ENCODE measurements at places on chromosomes 11 and 22.

DNA sequence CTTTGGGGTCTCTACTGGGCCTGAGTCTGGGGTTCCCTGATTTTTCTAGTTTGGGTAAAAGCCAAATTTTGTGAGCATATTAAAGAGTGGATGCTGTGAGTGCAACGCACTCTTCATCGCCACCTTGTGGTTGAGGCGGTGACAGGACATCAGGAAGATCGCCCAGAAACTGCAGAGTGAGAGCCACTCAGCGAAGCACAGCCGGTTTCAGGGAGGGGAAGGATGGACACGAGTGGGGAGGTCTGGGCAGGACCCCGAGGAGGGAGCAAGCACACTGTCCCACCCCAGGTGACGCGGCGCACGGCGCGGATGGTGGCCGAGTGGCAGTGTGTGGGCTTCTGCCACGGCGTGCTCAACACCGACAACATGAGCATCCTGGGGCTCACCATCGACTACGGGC, 9.1 kb downstream of the SELENOO start:
- no peak for DNase-seq

- no peak for DNase-seq
Measured at GRCh38 chr11:105361651-105362050, 222.1 kb upstream of the CARD18 start.

DNA sequence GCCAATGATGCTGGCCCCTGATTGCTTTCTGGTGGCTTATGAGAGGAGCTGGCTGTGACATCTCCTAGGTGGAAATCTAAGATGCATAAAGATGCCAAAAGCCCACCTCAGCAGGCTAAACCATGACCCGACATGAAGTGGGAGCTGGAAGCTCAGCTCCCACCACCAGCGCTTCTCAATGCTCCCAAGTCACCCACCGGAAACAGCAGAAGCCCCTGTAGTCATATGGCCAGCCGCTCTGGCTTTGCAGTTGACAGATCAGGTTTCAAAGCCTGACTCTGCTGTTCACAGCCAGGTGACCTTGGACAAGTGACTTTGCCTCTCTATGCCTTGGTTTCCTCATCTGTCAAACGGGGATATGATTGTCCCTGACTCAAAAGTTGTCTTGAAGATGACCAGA, 29.1 kb upstream of the ANO1 start:
- no peak for DNase-seq

GRCh38 chr22:30869667-30870395, 98.7 kb downstream of the MORC2 start:
- DNase-seq, result no peak

DNA sequence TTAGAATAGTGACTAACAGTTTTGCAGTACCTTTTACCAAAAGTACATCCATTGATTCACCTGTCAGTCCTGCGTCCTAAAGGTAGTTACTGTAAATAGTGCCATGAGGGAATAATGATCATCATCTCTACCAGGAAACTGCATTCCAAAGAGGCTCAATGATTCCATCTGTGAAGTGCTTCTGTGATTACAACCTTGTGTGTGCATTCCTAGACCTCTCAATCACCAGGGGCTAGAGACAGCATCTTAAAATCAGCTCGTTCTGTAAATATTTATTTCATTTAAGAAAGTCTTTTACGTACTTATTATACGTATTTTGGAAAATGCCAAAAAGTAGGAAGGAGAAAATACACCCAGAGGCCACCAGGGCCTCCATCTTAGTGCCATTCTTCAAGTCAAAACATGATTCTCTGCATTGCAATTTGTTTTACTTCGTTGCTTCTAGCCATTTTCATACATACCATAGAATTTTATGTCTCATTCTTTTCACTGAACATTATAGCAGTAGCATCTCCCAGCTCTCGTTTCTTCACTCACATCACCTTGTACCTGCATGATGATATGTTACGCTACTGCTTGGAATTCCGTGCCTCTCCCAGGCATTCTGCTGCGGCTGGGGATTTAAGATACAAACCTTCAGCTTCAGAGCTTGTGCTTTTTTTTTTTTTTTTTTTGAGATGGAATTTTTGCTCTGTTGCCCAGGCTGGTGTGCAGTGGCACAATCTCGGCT, 117.0 kb downstream of the SEZ6L start:
- DNase-seq, result no peak

- DNase-seq, result peak; percentile 89
Measured at GRCh38 chr11:88555018-88555828, 217.7 kb upstream of the CTSC start.

DNA sequence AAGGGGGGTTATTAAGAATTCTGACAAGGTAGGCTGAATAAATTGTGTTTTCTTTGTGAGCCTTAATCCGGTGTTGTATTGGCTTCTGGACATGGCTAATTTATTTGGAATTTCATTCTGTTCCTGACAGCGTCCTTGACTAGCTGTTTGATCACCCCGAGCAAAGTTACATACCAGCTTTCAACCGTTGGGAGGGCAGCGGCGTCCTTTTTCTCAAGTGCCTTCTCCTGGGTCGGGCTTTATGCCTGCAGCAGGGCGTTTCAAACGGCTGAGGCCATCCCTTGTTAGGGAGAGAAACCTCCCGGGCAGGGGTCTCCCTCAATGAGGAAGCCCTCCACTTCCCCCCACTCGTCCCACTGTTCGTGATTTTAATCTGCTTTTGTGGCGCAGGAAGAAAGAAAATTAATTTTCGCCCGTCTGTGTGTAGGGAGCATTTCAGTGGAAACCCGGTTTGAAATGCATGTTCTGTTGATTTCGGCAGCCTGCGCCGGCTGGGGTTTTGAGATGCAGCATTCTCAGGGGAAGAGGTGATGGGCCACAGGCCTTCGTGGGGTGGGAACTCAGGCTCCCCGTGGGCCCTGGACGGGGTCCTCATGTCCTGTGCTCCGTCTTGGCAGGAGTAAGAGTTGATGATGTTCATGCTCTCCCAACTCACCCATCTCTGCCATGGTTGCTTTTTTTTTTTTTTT, 2.9 kb upstream of the SMIM38 start:
- no peak for DNase-seq

GRCh38 chr22:20435436-20436306, 2.0 kb downstream of the SCARF2 start:
- no peak for DNase-seq

GRCh38 chr22:44314425-44315067, 1.8 kb upstream of the SHISAL1 start:
- no peak for DNase-seq

DNA sequence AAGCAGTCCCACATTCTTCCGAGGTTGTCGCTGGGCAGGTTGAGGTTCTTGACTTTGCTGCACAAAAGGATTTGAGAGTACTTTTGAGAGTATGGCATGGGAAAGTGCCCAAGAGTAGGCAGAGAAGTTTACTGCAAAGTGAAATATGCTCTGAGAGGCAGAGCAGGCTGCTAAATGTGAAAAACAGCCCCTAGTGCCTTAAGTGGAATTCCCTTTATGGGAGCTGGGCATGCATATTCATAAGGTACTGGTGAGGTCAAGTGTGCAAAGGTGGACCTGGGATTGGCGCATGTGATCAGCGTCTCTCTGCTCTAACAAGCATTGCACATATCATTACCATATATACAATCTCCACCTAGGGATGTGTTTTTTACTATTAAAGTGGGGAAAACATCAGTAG, 12.0 kb upstream of the APOL4 start:
- DNase-seq, result no peak

GRCh38 chr11:46697723-46698122, 2.7 kb downstream of the ARHGAP1 start:
- no peak for DNase-seq

DNA sequence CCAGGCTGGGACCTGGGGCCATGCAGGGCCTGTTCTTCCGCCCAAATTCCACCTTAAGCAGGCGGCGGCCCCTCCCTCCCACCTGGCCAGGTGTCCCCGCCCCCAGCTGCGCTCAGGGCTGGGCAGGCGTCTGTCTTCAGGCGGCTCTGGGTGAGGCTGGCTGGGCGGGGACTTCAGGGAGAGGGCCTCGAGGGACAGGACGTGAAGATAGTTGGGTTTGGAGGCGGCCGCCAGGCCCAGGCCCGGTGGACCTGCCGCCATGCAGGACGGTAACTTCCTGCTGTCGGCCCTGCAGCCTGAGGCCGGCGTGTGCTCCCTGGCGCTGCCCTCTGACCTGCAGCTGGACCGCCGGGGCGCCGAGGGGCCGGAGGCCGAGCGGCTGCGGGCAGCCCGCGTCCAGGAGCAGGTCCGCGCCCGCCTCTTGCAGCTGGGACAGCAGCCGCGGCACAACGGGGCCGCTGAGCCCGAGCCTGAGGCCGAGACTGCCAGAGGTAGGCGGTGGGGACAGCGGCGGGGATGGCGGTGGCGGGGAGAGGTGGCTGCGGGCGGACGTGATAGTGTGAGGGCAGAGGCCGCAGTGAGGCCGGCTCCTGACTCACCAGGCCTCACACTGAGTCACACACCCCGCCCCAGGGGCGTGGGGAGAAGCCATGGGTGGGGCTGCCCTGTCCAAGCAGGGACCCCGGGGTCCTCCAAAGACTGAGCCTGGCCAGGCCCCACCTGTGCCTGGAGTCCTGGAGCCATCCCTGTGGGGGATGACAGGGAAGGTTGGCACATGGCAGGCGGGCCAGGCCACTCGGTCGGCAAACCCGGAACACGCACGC, at the start of gene PKP3:
Gene PKP3, plus strand, starts transcription at position 176 of the 824 bp plus-strand sequence. Its CDS starts 84 bp downstream, at position 260.
- no peak for DNase-seq

DNA sequence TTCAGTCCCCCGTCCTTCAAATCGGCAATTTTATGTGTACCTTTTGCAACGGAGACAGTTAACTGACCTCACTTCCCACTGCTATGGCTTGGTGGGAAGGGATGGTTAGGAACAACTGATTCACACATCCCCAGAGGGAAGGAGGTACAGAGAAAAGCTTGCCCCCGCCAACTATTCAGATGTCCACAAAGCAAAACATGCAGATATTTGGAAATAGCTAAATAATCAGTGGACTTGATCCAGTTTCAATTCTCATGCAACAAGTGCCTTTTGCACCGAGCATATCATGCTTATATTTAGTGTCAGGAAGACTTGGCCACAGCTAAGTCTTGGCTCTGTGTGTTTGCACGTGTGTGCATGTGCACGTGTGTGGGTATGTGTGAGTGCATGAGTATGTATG, 144.6 kb downstream of the SNX19 start:
- DNase-seq, result no peak

DNA sequence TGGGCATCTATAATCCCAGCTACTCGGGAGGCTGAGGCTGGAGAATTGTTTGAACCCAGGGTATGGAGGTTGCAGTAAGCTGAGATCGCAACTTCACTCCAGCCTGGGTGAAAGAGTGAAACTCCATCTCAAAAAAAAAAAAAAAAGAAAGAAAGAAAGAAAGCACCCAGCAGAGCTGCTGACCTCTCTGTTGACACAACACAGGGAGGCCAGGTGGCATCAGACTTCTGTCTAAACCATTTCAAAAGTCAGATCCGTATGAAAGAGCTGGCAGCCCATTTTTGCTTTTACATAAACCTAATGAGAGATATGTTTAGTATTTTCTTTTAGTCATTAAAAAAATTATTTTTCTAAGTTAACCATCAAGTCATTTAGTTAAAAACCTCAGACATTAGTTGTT, 64.4 kb upstream of the RRM1 start:
- no peak for DNase-seq

DNA sequence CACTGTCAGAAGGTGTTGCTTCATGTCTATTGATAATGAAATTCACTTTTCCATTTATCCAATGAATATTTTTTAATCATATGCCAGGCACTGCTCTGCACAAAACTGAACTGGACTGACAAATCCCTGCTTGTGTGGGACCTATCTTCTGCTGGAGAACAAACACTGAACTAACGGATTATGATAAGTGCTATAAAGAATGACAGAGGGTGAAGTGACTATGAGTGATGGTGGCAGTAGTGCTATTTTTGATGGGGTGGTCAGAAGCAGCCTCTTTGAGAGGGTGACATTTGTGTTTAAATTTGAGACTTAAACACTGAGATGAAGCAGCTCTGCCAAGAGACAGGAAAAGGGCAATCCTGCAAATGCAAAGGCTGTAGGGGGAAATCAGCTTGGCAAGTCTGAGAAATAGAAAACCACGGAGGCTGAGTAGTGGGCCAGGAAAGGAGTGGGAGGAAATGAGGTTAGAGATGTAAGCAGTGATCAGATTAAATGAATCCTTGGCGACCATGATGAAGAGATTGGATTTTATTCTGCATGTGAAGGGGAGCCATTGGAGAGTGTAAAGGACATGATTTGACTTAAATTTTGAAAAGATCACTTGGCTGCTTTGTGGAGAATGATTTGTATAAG, 6.0 kb downstream of the TBCEL start:
- no peak for DNase-seq

DNA sequence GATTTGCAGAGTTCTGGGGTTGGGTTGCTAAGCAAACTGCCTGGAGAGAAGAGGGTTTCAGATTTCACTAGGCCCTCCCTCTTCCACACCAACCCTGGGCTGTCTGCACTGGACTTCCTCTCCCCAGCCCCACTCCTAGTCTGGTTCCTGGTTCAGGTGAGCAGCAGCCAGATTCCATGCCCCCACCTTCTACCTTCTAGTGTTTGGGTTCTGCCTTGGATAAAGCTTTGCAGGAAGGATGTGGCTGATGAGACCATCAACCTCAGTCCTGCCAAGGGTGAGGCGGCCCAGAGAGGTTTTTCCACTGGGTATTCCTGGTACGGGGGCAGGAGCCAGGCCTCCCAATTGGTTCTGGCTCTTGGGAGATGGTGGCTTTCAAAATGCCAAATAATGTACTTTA, 68.3 kb downstream of the BCR start:
- DNase-seq, result no peak

- DNase-seq, result no peak
Measured at GRCh38 chr11:104798789-104799188, 99.5 kb downstream of the CASP12 start.

GRCh38 chr11:126898802-126899201, 101.8 kb downstream of the KIRREL3 start:
- DNase-seq, result no peak

DNA sequence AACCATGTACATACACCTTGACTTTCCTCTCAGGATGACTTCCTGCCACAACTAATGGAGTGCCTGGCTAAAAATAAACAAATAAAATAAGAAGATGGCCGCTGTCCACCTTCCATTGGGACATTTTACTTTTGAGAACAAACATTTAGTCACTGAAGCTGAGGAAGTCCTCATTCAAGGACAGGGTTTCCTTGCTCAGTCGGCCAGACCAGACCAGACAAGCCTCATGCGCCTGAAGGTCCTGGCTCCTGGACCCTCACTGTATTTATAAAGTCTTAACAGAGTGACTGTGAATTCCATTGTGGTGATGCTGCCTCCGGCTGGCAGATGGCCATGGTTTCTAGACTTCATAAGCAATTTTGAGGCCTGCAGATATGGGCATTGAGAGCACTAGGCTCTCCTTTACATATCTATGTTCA, 114.5 kb downstream of the MAML2 start:
- DNase-seq, result peak; percentile 75

- no peak for DNase-seq
Measured at GRCh38 chr11:92443199-92443598, 218.6 kb downstream of the FAT3 start.

- no peak for DNase-seq
Measured at GRCh38 chr11:120969993-120970392, 53.9 kb upstream of the TBCEL start.
